Stimulated activated CD8-positive, alpha-beta memory T cell treated with anti-CD3 and anti-CD28 coated beads, Interleukin-12 subunit alpha, Interleukin-12 subunit beta, amount 100 ng/mL, for 4 hours (primary cell): ENCODE measurements at places on chromosomes 7 and 10.

GRCh38 chr7:78383096-78383880, 584.7 kb downstream of the PHTF2 start:
- DNase-seq, result no peak

DNA sequence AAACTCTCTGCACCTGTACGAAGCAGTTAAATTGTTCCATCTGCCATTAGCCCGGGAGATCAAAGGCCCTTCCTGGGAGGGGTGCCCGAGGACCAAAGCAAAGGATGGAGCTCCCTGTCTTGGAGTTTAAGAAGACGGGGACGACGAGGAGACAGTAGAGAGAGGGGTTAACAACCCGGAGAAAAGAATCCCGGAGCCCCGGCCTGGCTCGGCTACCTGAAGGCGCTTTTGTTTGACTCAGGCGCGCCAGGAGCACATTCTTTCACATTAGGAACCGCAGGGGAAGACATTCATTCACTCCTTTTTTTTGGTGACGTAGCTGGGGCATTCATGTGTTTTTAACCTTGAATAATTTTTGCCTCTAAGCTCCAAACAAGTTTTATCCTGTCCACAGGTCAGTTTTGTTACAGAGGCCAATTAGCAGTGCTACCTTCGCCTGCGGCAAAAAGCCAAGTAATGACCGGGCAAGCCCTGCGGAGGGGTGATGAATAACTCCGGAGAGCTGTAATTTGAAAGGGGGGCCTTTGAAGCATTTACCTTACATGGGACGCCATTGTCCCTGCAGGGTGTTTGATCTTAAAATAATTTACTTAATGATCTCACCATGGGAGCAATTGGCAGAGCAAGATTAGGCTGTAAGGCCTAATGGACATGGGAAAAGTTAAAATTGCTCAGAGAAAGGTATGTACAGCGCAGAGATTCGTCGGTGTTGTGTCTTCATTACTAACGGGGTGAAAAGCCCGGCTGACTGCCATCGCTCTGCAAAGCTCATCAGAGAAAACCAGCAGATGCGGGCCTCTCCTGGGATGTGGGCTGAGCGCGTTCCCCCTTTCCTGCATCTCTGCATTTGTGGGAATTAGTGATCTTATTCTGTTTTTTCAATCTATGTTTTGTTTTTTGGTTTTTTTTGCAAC, 258.0 kb upstream of the SP4 start:
- DNase-seq, result no peak

GRCh38 chr7:7148798-7149481, 33.4 kb upstream of the C1GALT1 start:
- no peak for DNase-seq

- no peak for DNase-seq
Observed at GRCh38 chr10:124830445-124830844, 28.8 kb downstream of the ABRAXAS2 start.

- no peak for DNase-seq
Observed at GRCh38 chr10:93390306-93391090, 91.6 kb downstream of the MYOF start.

DNA sequence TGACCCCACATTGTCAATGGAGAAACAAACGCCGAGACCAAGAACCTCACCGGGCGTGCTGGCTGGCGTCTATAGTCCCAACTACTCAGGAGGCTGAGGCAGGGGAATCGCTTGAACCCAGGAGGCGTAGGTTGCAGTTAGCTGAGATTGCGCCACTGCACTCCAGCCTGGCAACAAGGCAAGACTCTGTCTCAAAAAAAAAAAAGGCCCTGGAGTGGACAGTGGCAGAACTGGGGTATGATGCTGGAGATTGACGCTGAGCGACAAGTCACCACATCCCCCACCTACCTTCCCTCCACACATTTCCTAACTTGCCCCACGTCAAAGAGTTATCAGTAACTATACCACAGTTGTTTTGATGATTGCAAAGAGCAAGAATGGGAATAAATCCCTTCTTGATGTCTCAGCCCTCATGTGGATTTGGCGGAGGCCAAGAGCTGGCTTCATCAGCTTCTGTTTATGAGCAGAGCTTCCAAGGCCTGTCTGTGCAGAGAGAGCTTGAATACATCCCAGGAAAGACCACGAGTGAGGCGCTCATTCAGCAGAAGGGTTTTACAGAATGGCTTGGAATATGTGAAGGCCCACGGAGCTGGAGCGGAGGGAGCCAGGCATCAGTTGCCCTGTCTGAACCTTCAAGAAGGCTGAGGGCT, 28.0 kb upstream of the TNS3 start:
- no peak for DNase-seq

DNA sequence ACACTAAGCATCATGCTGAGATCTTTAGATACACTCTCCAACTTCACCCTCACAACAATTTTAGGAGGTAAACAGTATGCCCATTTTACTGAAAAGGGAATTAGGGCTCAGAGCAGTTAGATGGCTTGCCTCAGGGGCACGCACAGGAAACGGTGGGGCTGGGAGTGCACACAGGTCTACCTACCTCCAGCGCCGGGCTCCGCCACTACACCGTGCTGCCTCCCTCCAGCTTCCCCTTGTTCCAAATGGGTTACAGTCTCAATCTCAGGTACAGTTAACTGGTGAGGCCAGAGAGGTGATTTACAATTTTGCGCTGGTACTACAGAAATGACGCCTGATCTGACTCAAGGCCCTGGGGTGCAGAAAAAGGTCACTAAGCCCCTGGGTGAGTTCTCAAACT, 142.0 kb downstream of the NOC3L start:
- no peak for DNase-seq

DNA sequence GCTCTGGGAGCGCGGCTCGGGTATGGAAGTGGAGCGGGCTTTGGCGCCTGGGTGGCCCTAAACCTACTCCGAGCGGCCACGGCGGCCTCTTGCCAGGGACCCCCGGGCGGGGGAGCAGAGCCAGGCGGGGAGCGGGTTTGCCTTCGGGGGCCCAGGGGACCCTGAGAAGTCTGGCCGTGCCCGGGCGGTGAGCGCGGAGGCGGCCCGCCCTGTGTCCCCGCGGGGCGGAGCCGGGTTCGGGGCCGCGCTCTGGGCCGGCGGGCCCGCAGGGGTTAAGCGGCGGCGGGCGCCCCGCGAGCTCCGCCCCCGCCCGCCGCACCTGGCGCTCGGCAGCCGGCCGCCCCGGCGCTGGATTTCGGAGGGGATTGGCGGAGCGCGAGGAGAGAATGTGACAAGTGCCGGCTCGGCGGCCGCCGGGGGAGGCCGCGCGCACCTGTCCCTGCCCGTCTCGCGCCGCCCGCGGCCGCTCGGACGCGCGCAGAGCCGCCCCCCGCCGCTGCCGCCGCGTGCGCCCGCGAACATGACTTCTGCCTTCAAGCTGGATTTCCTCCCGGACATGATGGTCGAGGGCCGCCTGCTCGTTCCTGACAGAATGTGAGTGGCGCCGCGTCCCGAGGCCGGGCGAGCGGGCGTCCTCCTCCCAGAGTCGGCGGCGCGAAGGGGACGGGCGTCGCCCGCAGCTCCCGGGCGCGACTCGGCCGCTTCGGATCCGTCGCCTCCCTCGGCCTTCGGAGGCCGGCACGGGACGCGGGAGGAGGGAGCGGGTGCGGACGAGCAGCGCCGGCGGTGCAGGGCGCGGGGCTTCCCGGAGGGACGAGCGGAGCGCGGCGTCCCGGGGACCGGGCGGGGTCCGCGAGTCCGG, at the start of gene CELF2:
Gene CELF2 (plus strand): TSS at position 303 of the 862 bp plus-strand sequence. CDS start 218 bp downstream, at position 521.
- peak; percentile 21 for DNase-seq

GRCh38 chr7:122618585-122619189, 80.2 kb downstream of the RNF133 start:
- DNase-seq, result no peak

GRCh38 chr7:130887182-130887956, 153.4 kb upstream of the KLF14 start:
- DNase-seq, result no peak

DNA sequence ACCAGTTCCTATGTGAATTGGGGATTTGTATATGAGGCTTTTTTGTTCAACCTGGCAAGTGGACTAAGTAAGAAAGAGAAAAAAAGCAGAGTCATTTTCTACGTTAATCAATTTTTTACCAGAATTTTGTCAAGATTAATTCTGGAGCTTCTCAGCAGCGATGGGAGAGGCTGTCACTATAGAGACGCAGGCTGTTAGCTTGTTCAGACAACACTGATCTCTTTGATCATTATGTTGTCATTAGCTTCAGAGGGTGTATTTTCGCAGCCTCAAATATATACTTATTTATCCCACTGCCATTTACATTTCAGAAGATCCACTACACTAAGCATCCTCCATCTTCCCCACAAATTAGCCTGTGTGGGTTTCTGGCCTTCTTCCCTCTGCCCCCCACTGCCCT, 196.7 kb upstream of the PFKP start:
- DNase-seq, result no peak

- no peak for DNase-seq
Observed at GRCh38 chr10:129444359-129444758, 22.7 kb upstream of the MGMT start.

- no peak for DNase-seq
Observed at GRCh38 chr10:52954407-52954806, 181.8 kb upstream of the MBL2 start.

DNA sequence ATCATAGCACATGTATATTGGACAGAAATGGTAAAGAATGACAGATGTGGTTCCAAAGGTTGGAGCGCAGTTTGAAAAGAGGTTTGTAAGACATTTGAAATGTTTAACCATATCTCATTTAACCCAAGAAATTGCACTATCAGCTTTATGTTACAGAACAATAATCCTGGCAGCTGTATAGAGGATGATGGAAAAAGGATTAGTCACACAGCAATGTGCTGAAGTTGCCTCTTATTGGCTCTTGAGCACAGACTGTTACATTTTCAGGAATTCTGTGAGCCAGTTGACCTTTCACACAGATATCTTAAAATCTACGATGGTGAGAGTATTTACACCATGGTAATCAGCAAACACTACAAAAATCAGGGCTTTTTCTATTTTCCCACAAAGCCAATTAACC, 3.9 kb downstream of the COG5 start:
- DNase-seq, result no peak

GRCh38 chr7:35906191-35906908, 105.5 kb downstream of the SEPTIN7 start:
- peak; percentile 14 for DNase-seq

DNA sequence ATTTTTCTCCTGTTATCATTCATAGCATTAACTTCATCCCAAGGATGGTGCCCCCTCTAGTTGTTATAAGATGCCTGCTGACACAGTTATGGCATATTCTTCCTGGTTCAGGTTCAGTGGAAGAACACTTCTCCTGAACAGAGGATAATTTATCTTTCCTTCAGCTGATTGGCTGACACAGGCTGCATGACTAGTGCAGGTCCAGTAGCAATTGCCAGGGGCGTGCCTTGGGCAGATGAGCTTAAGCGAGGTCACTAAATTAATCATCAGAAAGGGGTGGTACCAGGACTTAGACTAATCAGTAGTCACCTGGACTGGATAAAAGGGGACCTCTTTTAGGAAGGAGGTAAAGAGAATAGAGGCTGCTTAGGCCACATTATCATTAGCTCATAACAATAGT, 42.3 kb downstream of the BZW2 start:
- DNase-seq, result no peak

- no peak for DNase-seq
Observed at GRCh38 chr10:117996709-117997108, 50.0 kb downstream of the RAB11FIP2 start.

GRCh38 chr10:30883751-30884150, 147.9 kb downstream of the ZNF438 start:
- no peak for DNase-seq

DNA sequence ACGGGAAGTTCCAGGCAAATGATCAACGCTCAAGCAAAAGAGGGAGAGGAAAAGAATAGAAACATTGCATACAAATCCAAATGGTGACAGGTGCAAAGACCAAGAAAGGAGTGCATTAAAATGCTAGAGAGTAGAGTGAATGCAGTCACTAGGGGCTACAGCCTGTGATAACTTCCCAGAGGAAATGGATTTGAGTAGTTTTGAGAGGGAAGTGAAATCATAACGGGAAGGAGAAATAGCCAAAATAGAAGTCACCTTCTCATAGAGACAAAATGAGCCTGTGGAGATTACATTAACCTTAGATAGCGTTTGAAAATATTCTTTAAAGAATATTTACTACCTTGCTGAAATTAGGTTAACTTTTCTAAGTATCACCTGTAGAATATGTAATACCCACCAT, 26.5 kb downstream of the NUP42 start:
- DNase-seq, result no peak

- DNase-seq, result no peak
Observed at GRCh38 chr10:16652154-16652553, 130.5 kb upstream of the C1QL3 start.

DNA sequence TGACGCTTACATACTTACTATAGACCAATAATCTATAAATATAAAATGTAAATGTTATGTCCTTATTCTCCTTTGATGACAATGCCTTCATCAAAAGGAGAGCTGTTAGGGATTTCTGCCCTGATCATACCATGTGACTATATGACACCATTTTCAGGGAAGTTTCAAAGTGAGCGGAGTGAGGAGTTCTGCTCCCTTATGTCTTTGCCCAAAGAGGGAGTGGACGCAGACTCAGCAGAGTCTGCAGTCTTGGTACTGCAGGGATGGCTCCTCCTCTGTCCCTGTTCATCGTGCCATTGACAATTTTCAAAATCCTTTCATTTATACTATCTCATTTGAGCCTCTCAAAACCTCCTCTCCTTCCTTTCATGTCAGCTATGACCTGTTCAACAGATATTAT, 27.9 kb downstream of the HYAL4 start:
- DNase-seq, result no peak

DNA sequence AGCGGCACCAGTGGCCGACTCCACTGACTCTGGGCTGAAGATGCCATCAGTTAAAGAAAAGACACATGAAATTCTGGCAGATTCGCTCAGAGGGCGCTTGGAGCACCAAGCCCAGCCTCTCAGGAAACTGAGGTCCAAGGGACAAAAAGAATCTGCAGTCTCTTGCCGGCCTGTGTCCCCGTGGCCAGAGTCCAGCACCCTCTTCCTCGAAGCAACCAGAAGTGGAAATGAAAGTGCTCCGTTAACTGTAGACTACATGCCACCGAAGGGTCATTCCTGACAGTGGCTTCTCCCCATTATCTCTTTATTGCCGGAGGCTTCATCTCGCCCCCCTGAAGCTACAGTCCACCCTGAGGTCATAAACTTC, 1.0 kb upstream of the CHST15 start:
- no peak for DNase-seq

- no peak for DNase-seq
Observed at GRCh38 chr7:129122751-129123509, 21.6 kb upstream of the TSPAN33 start.

GRCh38 chr10:24723386-24723787, 300 bp downstream of the ARHGAP21 start:
- peak; percentile 7 for DNase-seq

DNA sequence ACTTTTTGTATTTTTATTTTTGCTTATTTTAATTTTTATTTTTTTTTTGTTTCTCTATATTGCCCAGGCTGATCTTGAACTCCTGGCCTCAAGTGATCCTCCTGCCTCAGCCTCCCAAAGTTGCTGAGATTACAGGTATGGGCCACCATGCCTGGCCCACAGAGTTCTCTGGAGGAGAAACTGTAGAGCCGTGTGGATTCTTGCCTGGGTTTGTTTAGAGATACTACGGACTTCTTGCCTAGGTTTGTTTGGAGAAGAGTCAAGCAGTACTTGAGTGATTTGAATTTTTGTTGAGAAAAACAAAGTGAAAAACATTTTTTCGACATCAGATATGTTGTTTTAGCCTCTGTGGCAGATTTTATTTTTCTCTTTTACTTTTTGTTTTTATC, 99.0 kb downstream of the CAMK1D start:
- DNase-seq, result no peak

- no peak for DNase-seq
Observed at GRCh38 chr10:14554491-14555205, 220.0 kb downstream of the FAM107B start.

- DNase-seq, result peak; percentile 41
Observed at GRCh38 chr10:73886085-73886529, 11.8 kb upstream of the CAMK2G start.

GRCh38 chr7:155935726-155936125, 123.5 kb upstream of the SHH start:
- no peak for DNase-seq
